ENCODE measurements at places on chromosomes 6 and 20.
A peak's percentile ranks its signal among the peaks of the same experiment; 100 is the strongest.

DNA sequence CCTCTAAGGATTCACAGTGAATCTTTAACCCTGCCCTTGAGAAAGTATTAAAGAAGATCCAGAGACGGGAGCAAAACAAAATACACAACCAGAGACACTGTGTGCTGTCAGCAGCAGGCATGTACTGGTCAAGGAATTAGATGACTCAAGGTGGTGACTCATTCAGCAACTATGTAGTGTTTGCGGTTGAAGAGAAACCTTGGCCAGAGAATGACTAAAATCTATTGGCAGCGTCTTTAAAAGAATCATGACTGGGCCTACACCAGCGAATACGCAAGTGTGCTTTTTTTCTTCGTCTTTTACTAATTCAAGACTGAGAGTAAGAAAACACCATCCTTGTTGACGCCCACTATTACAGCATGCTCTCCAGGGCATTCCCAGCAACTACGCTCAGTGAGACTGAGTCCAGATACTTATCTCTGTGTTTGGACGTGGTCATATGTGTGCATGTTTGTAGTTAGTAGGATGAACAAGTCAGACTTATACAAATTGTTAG lies 72.4 kb upstream of the BACH2 start:
- DNase-seq, result peak; percentile 99

DNA sequence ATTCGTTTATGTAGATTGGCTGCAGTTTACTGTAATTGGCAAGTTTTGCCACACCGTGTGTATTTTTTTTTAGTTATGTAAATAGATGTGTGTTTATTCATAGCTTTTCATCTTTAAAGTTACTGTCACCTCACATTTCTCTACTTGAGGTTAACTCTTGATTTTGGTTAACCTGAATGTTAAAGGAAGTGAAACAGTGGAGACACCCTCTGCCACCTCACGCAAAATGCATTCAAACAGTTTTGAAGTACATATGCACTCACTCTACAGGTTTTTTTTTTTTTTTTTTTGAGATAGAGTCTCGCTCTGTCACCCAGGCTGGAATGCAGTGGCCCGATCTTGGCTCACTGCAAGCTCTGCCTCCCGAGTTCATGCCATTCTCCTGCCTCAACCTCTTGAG lies 17.7 kb downstream of the OR2A4 start:
- DNase-seq, result no peak

DNA sequence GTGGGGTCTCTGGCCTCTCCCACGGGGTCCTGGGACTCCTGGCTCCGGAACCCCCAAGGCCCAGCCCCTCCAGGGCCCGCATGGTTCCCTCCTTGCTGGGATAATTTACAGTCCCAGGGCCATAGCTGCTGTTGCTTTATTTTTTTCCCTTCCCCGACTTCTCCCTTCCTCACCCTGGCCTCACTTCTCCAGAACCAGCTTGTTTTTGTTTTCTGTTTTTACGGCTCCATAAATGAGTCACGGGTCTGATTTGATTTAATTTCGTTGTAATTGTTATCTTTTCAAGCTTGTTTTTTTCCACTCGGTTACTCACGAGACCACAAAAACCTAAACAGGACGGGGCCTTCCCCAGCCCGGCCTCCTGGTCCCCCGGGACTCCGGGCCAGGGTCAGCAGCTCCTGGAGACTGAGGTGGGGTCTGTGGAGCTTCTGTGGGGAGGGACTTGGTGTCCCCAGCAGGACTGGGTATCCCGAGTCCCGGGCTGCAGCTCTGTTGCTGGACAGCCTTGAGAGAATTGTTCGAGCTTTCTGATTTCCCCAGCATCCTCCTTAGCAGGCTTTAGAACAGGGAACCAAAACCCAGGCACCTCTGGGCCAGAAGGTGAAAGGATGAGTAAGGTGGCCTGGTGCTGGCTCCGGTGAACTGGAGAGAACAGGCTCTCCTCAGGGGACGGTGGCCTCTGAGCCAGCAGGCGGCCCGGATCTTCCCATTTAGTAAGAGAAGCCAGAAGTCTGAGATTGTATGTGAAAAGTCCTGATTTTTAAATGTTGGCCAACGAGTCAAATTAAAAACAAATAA lies 94.9 kb downstream of the CEBPB start:
- DNase-seq, result no peak

- DNase-seq, result no peak
Observed at GRCh38 chr6:43733471-43734293, 36.3 kb upstream of the VEGFA start.

GRCh38 chr6:151263967-151264366 lies 24.2 kb downstream of the AKAP12 start:
- no peak for DNase-seq

- no peak for DNase-seq
Observed at GRCh38 chr20:30485331-30486102, 771.9 kb upstream of the DEFB115 start.

- DNase-seq, result no peak
Observed at GRCh38 chr20:5729348-5729747, 20.9 kb upstream of the SHLD1 start.

GRCh38 chr6:30913721-30914075 lies 340 bp upstream of the VARS2 start:
- DNase-seq, result no peak

GRCh38 chr20:58478141-58478805 lies 36.9 kb downstream of the APCDD1L start:
- no peak for DNase-seq

DNA sequence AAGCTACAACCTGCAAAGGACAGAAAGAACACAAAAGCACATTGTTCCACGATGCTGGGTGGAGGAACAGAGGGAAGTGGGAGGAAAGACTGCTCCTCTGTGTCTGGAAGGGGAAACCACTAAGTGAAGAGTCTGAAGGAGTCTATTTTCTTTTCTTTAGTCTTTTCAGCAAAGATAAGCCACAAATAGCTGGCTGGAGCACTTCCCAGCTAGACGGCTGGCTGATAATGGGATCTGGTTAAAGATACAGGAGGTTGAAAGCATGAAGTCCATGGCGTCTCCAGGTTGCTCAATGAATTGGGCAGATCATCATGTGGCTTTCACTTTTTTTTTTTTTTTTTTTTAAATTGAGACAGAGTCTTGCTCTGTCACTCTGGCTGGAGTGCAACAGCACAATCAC lies 154.0 kb upstream of the KCNG1 start:
- DNase-seq, result no peak

DNA sequence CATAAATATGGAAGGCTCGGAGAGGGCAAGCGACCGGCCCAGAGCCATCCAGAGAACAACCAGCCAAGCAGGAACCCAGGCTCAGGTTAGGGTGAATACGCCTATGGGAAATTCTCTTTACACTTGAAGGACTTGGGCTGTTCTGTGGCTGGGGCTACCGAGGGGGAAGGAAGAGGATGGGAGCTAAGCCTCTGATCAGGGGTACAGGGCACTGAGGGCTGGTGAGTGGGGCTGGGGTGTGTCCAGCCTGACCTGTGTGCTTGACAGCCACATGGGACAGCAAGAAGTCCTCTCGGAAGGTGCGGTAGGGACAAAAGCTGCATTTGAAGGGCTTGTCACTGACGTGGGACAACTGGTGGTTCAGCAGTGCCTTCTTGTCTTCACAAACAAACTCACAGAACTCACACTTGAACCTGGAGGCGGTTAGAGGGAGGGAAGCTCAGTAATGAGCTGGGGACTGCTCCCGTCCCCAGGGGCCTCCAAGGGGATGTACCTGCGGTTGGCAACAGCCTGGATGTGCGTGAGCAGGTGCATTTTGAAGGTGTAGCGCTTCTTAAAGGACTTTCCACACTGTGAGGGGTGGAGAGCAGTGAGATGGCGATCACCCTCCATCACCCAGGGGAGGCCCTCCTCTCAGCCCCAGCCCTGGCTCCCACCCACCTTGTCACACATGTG lies 11.9 kb downstream of the ZNF335 start:
- DNase-seq, result no peak

DNA sequence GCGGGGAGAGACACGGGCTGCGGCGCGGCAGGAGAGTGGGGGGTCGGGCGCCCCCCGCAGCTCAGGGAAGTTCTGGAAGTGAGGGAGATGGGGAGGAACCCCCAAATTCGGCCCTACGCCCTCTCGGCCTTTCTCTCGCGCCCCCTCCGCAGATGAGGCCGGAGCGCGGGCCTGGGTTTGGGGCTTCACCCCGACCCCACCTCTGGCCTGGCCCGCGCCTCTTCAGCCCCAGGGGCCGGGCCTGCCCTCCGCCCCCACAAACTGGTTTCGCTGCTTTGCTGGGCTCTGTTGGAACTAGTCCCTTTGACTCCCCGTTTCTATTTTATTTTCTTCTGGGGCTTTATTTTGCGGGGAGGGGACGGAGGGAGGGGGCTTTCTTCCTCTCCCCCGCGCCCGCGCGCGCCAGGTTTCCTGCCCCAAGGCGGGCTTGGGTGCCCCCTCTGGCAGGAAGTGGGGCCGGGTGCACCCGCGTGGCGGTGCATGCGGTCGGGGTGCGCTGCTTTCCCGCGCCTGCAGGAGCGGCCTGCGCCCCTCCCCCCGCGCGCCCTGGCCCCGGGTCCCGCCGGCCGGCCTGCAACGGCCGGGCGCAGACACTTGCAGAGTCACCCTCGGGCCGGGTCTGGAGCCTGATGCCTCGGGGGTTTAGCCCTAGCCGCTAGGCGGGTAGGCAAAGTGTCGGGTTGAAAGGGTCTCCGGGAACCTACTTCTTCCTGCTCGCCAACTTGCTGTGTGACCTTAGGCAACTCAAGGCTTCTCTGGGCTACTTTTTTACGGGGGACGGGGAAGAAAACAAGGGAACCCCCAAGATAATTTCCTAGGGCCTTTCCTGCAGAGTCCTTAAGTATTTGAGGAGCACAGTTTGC lies 1.3 kb downstream of the HMGA1 start:
- no peak for DNase-seq

DNA sequence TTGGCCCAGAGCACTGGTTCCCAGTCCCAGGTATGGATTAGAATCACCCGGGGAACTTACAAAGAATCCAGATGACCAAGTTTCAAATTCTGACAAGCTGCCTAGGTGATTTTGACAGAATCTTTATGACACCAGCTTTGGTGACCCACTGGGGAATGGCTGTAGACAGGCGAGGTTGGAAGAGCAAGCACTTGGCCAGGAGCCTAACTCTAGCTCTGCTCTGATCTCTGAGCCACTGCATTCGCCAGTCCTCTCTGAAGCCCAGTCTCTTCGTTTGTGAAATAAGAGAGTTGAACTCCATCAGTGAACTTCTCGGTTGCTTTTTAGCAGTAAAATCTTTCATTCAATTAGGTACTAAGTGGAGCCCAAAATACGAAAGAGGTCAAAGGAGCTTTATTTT lies 161.2 kb downstream of the VEGFA start:
- DNase-seq, result no peak

DNA sequence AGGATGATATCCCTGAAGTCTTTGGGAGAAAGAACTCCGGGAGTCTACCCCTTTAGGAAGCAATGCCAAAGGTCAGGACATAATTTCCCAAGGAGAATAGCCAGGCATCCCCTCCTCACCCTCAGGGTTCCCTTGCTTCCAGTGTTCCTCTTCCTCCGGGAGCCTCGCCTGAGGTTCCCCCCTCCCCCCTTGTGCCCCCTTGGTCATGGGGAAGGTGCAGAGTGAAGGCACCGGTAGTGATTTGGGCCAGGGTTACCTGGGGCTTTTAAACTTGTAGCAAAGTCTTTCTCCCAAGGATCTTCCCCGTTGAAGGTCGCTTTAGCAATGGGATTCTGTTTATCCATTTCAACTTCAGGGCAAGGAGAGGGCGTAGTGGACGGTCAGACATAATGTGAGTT lies 1.2 kb downstream of the ISM1 start:
- DNase-seq, result no peak

GRCh38 chr20:62475772-62476055 lies at the start of gene GATA5:
TSS of gene GATA5 (minus strand) at chr20:62475995. CDS start at chr20:62475521, 474 bp downstream.
- DNase-seq, result no peak

DNA sequence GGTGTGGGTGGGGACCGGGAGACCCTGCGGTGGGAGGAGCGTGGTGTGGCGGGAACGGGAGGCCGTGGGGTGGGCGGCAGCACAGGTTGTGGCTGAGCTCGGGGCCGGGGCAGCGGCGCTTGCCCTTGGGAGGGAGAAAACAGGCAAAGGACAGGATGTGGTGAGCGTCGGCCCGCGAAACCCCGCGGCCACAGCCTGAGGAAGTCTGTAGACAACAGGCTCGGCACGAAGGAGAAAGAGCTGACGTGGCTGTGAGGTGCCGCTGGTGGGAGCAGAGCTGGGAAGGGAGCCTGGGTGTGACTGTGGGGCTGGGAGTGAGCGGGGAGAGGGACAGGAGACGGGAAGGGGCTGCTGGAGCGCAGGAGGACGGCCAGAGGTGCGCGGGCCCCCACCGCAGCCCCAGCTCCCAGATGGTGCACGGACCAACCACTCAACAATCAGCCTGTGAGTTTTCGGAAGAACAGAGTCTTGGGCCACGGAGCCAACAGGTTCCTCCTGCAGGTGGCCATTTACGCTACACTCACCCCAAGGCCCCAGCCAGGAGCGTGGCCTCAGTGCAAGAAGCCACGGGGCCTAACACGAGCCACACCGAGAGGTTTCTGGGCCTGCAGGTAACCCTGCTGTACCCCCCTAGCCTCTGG lies 202.8 kb downstream of the DLL1 start:
- DNase-seq, result no peak

- no peak for DNase-seq
Observed at GRCh38 chr20:59082981-59083380, 40.4 kb upstream of the PRELID3B start.

DNA sequence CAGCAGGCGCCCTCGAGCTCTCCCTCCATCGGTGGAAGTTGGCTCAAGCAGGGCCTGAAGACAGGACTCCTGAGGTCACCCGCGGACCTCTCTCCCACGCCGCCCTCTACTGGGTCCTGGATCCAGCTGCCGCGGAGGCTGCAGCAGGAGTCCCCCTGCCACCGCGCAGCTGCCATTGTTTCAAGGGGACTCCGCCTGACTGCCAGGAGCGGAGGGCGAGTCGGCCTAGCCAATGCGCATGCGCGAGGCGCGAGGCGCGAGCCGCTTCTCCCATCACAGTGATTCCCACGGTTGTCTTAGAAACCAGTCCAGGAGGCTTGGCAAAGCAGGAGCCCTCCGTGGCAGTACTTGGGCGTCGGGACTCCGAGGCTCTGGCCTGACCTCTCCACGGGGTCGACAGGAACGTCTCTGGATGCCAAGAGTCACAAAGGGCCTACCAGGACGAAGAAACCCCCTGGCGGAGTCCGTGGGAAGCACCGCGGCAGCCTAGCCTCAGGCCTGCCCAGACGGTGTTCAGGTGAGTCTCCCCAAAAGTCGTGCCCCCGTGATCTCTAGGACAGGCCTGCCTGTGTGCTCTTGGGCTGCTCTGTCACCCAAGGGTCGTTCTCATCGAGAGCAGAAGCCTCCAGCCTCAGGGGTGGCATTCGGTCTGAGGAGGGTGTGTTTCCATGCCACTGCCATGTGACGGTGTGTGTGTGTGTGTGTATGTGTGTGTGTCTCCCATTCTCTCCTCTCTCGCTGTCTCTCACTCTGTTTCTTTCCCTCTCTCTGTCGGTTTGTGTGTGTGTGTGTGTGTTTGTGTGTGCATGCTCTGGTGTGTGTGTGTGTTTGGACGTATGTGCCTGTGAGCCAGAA lies 290.6 kb upstream of the ZNF337 start:
- peak; percentile 33 for DNase-seq

- no peak for DNase-seq
Observed at GRCh38 chr6:44009425-44010321, 117.6 kb downstream of the MRPL14 start.
